ENCODE measurements at places on chromosomes 6 and 20.

DNA sequence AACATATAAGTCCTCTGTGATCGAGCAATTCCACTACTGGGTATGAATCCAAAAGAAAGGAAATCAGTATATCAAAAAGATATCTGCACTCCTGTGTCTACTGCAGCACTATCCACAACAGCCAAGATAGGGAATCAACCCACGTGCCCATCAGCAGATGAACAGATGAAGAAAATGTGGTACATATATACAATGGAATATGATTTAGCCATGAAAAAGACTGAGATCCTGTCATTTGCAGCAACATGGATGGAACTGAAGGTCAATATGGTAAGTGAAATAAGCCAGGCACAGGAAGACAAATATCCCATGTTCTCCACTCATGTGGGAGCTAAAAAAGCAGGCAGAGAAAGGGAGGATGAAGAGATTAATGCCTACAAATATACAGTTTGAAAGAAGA, 95.7 kb upstream of the POPDC3 start:
- no peak for DNase-seq

DNA sequence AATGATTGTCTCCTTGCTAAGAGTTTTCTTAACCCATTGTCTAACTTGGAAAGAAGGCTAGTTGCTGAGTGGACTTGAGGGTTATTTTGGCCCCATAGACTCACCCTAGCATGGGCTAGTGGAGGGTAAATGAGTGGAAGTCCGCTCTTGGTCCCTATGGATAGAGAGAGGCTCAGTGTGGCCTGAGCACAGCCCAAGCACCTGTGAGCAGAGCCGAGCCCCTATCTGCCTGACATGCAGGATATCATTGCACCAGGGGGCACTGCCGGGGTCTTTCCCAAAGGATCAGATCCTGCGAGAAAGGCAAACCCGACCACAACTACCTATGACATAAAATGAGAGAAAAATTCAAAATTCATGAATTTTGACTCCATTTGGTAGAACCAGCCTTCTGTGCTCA, 70.6 kb upstream of the GGTLC1 start:
- DNase-seq: no peak

DNA sequence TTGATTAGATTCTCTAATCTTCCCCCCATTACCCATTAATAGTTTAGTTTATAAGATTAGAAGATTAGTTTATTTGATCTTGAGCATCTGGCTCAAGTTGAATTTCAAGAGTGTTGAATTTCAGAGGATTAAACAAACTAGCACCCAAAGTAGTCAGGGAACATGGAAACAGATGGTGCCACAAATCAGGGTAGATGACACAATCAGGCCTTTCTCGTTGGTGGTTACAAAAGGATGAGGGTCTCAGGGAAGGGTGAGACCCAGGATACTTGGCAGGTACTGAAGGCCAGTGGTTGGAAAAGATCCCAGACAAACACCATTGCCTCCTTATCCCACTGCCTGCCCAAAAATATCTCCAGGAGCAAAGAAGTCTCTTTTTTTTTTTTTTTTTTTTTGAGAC, 29.5 kb upstream of the ADGRF1 start:
- DNase-seq: no peak

DNA sequence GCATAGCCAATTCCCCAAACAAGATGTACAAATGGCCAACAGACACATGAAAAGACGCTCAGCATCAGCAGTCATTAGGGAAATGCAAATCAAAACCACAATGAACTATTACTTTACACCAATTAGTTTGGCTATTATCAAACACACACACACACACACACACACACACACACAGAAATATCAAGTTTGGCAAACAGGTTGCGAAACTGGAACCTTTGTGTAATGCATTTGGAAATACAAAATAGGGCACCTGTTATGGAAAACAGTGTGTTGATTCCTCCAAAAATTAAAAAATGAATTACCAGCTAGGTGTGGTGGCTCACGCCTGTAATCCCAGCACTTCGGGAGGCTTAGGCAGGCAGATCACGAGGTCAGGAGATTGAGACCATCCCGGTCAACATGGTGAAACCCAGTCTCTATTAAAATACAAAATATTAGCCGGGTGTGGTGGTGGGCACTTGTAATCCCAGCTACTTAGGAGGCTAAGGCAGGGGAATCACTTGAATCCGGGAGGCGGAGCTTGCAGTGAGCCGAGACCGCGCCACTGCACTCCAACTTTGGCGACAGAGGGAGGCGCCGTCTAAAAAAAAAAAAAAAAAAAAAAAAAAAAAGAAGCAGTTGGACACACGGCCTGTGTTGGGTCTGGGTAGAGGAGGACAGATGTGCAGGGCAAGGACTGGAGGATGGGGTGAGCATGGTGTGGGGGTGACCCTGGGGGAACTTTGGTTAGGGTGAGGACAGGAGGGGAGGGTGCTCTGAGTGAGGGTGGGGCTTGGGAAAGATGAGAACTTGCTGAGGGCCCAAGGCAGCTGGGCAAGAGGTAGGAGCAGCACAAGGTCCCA, 23.8 kb downstream of the HLA-F start:
- no peak for DNase-seq

DNA sequence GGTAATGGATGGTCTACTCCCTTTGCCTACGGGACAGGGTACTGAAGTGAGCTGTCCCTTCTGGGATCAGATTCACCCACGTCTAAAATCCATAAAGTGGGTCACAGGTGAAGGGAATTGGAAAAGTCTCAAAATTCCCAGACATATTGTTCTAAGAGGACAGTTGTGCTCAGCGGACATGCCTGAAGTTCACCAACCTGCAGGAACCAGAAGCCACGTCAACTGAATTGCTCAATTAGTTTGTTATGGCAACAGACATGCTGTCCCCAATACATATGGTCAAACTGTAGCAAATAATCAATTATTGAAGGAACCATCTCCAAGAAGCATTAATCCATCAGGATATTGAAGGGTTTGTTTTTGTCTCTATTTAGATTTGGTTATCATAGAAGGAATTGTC, 190.2 kb downstream of the FRK start:
- DNase-seq: no peak

- DNase-seq: no peak
Measured at GRCh38 chr6:155103816-155104366, 108.8 kb downstream of the TIAM2 start.

GRCh38 chr20:23000232-23000947, 34.7 kb upstream of the SSTR4 start:
- DNase-seq: no peak

- no peak for DNase-seq
Measured at GRCh38 chr6:134381959-134382358, 64.0 kb upstream of the SGK1 start.

DNA sequence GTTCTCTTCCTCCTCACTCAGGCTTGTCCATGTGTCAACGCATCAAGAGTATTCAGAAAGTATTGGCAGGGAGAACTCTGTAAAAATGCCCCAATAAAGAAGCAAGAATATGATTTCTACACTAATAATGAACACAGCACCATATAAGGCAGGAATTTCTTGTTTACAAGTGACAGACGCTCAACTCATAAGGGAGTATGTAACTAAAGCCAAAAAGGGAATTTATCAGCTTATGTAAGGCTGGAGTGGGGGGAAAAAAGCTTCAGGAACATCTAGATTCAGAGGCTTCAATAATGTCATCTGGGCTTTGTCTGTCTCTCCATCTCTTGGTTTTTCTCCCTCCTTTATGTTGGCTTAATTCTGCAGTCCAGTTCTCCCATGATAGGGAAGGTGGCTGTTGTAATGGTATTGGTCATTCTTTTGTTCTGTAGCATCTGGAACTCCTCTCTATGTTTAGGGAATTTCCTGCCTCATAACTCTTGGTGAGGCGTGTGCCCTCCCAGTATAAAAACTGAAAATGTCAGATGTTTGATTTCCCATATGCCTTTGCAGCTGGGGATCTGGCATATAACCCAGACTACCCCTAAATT, 125.1 kb upstream of the COL21A1 start:
- no peak for DNase-seq

DNA sequence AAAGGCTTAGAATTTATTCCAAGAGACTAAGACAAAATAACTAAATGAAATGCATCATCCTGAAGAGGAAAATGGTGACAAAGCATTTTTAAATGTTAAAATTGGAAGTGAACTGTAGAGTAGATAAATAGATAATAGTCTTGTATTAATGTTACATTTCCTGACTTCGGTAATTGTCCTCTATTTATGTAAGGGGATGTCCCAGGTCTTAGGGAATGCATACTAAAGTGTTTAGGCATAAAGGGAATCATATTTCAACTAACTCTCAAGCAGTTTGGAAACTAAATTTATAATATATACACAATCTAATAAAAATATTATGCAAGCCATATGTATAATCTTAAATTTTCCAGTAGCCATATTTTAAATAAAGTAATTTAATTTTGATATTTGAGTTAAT, 159.3 kb downstream of the WDR27 start:
- DNase-seq: no peak

- no peak for DNase-seq
Measured at GRCh38 chr6:15515660-15516375, 147.0 kb downstream of the DTNBP1 start.

- no peak for DNase-seq
Measured at GRCh38 chr6:164178679-164179332, 764.3 kb downstream of the QKI start.

- no peak for DNase-seq
Measured at GRCh38 chr20:49288784-49289696, 11.2 kb upstream of the ZNFX1 start.

- no peak for DNase-seq
Measured at GRCh38 chr6:11875325-11876109, 96.9 kb upstream of the ADTRP start.

DNA sequence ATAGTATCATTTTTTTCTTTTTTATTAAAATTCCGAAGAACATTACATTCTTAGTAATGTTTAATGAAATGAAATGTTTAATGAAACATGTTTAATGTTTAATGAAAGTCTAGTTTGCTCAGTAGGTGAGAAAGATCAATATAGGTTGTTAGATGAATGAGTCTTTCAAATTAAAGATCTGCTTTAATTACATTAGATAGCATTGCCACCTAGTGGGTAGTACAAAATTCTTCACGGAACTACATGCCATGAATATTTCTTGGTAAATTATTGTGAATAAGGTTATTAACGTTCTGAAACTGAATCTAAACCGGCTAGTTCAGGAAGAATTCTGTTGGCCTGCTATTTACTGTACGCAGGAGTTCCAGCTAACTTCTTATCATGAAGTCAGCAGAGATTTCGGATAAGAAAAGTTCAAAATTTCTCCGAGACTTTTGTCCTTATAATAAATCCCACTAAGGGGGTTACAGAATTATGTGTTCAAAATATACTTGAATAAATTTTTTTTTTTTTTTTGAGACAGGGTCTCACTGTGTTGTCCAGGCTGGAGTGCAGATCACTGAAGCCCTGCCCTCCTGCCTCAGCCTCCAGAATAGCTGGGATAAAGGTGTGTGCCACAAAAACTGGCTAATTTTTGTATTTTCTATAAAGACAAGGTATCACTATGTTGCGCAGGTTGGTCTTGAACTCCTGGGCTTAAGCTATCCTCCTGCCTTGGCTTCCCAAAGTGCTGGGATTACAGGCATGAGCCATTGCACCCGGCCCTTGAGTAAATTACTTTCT, 7.9 kb upstream of the GMNN start:
- DNase-seq: no peak

DNA sequence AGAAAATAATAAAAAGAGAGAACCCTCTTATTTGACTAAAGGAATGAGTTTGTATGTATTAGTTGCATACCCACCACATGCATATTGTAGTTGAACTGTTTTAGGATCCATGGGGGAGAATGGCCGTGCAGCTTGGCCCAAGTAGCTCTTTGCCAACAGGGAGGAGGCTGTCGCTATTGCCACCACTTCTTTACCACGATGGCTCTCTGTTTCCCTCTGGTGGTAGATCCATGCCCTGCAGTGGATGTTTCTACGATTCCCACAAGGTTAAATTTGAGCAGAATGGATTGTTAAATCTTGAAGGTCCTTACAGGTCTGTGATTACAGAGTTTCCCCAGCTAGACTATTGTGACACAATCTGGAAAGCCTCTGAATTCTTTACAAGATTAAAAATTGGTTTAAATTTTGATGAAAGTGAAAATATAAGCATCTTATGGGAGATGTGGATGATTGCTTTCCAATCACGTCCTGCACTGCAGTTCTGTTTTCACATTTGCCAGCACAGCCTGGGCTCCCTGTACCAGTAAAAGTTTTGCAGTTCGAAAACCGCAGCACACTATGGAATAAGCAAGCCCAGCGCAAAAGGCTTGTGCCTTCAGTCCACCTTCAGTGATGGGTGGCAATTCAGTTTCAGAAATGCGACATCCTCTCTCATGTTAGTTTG, 34.4 kb upstream of the FNDC1 start:
- DNase-seq: peak; percentile 43

DNA sequence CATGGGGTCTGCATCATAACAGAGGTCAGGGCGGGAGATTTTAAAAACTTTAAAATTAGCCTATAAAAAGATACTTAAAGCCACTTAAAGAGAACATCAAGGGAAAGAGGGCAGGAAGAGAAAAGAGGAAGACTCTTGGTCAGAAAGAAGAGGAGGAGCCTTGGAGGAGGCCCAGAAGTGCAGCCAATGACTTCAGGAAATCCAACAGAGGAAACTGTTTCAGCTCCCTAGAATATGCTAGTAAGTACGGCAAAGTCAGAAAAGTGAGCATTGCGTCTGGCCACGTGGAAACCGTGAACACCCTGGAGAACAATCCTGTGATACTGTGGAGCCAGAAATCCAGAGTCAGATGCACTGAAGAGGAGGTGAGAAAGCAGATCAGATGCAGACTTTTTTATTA, 22.5 kb upstream of the NHSL1 start:
- no peak for DNase-seq

GRCh38 chr6:2183246-2183645, 62.2 kb downstream of the GMDS start:
- DNase-seq: no peak

- no peak for DNase-seq
Measured at GRCh38 chr6:139370283-139370998, 4.0 kb downstream of the CITED2 start.

- no peak for DNase-seq
Measured at GRCh38 chr20:10060226-10060625, 25.4 kb downstream of the ANKEF1 start.

GRCh38 chr6:54916858-54917257, 70.3 kb downstream of the FAM83B start:
- DNase-seq: no peak

DNA sequence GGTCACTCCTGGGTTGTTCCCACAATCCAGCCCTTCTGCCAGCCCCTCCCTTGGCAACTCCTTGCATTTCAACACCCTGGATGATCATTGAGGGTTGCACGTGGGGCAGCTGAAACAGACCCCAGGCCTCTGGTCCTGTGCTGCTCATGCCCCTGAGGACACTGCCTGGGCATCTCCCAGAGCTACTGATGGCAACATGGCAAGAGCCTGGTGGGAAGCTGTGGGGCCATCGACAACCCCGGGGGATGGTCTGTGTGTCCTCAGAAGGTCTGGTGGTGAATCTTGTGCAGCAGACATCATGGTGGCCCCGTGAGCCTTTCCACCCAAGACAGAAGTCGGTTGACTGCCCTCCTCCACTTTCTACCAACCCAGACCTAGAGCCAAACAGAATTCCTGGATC, 4.9 kb upstream of the ANGPT4 start:
- no peak for DNase-seq

GRCh38 chr6:43667245-43668150, 20.1 kb downstream of the MRPS18A start:
- DNase-seq: peak; percentile 76

- DNase-seq: no peak
Measured at GRCh38 chr6:36791521-36792135, 47.6 kb downstream of the CPNE5 start.

GRCh38 chr6:129748212-129748900, 38.4 kb upstream of the ARHGAP18 start:
- no peak for DNase-seq

Data from nucleus accumbens (tissue), 56 donors.